ENCODE measurements at places on chromosomes 5 and 9. TPM values are rescaled to one million over a fixed set of nuclear protein-coding genes. Genes with fewer than 3 reads are reported as not detected.

The GAS1 gene
- 163 TPM for total RNA-seq

The ZNF169 gene
- total RNA-seq, result 14.0 TPM

The IGFBPL1 gene
- not detected for total RNA-seq

The AIF1L gene
- 16.2 TPM for total RNA-seq

The NUTM2G gene
- total RNA-seq, result not detected

The AGXT2 gene
- total RNA-seq, result not detected

The PDE8B gene
- total RNA-seq, result 5.9 TPM

The SURF2 gene
- total RNA-seq, result 19.9 TPM

- no peak for DNase-seq
These were observed 175.1 kb upstream of the DAB2 start for GRCh38 chr5:39599721-39600431.

- DNase-seq, result no peak
These were observed 358.7 kb upstream of the KLF4 start for GRCh38 chr9:107847978-107848964.

DNA sequence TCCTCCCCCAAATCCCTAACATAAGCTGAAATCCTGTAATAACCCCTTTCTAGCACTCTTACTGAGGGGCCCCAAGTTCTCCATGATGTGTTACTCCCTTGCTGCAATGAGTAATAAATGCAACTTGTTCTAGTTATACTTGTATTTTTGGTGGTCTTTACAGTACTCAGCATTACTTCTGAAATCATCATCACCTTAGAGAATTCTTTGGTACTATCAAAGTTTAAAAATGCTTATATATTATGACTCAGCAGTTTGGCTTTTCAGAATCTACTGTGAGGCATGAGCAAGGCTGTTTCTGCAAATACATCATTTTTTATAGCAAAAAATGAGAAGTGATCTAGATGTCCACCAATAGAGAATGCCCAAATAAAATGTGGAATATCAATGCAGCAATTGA is 20.7 kb upstream of the ROPN1L start:
- no peak for DNase-seq

- no peak for DNase-seq
These were observed 12.1 kb downstream of the CCL28 start for GRCh38 chr5:43400082-43400481.

DNA sequence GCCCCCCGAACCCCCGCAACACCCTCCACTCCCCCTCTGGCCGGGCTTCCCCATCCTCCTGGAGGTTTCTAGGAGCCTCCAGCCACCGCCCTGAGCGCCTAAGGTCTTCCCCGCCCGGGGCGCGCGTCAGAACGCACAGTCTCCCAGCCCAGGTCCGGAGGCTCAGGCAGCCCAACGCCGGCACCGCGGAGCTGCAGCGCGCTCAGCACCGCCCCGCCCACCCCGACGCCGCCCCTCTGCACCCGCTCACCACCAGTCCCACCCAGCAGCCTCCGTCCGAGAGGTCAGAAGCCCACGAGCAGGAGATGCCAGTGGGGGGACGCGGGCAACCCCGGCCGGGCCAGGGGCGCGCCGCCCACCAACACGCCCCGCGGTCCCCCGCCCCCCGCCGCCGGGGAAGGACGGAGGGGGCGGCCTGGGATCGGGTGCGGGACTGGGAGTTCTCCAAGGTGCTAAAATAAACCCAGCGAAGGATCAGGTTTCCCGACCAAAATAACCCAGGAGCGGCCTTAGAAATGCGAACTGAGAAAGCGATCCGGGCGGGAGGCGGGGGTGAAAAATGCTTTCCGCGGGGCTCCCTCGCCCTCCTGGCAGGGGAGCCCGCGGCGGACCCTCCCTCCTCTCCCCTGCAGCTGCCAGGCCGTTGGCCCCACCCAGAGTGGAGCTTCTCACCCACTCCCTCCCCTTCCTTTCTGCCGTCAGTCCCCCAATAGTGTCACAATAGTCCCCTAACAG is 6.5 kb upstream of the FAM78A start:
- DNase-seq, result no peak

DNA sequence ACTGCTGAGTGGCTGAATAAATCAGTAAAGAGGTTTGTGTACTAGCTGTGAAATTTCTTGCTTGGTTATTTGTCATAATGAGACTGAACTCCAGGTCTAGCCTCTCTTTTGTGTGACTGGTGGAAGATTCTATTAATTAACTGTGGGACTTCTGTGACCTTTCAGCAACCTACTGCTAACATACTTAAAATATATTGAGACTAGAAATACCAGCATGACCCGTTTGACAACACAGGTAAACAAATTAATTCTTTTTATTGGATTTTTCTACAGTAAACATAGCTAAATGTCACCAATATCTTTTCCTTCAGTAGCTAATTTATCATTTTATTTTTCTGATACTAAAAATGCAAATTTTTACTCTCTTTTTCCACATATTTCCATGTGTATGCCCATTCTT is 390.4 kb upstream of the KCNN2 start:
- no peak for DNase-seq

GRCh38 chr5:177366528-177367322 is 9.0 kb downstream of the RGS14 start:
- peak; percentile 94 for DNase-seq

DNA sequence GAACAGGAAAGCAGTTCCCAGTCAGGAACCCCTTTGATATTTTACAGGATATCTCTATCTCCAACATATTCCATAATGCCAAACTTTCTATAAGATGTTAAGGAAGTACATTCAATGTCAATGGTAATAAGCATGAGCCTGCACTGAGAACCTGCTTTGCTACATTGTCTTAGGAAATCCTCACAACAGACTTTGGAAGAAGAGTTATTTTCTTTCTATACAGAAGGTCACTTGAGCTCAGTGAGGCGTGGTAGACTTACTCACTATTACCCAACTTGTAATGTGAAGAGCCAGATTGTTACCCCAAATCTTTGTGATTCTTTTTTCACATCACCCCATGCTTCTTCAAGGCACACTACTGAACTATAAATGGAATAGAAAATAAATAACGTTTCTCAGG is 435.9 kb downstream of the DNAH5 start:
- no peak for DNase-seq

- no peak for DNase-seq
These were observed 12.4 kb downstream of the NFIL3 start for GRCh38 chr9:91411096-91411771.

GRCh38 chr5:62431735-62432620 is 19.4 kb downstream of the IPO11 start:
- no peak for DNase-seq

- DNase-seq, result no peak
These were observed 124.3 kb upstream of the CXCL14 start for GRCh38 chr5:135703016-135703550.

- no peak for DNase-seq
These were observed 188.1 kb downstream of the TRPM3 start for GRCh38 chr9:70933321-70933720.

GRCh38 chr5:150653145-150653761 is 7.8 kb upstream of the MYOZ3 start:
- no peak for DNase-seq

- no peak for DNase-seq
These were observed 6.4 kb downstream of the FABP6 start for GRCh38 chr5:160235731-160236130.

DNA sequence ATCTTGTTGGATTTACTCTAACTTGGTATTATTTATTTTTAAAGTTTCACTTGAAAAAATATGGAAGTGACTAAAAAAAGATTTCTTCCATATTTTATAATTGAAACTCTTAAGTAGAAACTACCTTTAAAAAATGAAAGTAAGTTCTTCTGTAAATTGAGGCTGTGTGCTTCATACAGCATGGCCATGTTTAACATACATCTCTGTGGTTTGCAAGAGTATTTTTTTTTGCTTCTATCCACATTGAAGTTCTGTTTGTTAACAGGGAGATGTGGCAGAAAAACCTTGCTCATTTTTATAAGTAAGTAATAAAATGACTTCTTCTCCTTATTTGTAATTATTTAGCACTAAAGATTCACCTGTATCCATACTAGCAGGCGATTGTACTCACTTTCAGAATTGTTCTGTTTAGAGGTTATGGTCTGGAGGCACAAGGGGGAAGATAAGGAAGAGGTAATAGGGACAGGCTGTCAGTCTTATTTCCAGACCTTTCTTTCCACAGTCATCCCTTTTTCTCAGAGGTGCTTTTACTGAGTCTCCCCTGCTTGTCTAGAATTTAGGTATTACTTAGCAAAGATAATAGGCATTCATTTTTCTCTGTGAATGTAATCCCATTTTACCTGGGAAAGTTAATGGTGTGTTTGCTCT is 16.0 kb downstream of the FYB1 start:
- DNase-seq, result no peak

DNA sequence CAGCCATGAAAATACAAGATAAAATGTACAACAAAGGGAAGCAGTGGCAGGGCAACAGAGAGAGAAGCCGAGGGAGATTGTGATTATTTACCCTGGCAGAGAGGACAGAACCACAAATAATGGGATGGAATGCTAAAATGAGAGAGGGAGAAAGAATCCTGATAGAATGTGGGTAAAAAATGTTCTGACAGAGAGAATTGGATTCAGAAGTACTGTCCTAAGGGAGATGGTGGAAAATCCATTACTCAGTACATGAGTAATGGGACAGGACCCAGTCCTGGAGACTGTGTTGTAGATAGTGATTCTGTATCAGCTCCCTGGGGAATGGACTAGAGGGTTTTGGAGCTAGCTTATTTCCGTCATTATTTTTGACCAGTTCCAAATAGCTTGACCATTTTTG is 831.5 kb downstream of the MAT2B start:
- no peak for DNase-seq

- DNase-seq, result no peak
These were observed 27.1 kb downstream of the IRX4 start for GRCh38 chr5:1855596-1855995.

GRCh38 chr5:54774281-54775170 is 210.9 kb downstream of the ESM1 start:
- no peak for DNase-seq

- no peak for DNase-seq
These were observed 469.0 kb downstream of the PDE4D start for GRCh38 chr5:59424515-59424914.

- no peak for DNase-seq
These were observed 81.9 kb upstream of the FREM1 start for GRCh38 chr9:14992081-14992480.

All from vagina (tissue), 2 donors.